IPS-NIHi11 (cell line): ENCODE measurements at places on chromosomes 6 and 20.

- no peak for DNase-seq
These were observed 72.7 kb downstream of the CCDC170 start for GRCh38 chr6:151566557-151566956.

DNA sequence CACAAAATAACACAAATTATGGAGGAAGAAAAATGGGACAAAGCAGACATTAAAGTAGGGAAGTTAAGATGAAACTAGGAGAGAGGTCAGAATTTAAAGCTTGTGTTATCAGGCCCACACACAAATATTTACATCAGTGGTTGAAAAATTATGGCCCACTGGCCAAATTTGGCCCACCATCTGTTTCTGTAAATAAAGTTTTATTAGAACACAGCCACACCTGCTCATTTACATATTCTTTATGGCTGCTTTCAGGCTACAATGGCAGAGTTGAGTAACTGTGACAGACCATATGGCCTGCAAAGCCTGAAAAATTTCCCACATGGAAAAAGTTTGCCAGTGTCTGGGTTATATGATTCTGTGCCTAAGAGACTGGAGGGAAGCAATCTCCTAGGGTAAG, 49.0 kb downstream of the SLC22A23 start:
- no peak for DNase-seq

GRCh38 chr6:337805-338368, 45.6 kb downstream of the DUSP22 start:
- no peak for DNase-seq

DNA sequence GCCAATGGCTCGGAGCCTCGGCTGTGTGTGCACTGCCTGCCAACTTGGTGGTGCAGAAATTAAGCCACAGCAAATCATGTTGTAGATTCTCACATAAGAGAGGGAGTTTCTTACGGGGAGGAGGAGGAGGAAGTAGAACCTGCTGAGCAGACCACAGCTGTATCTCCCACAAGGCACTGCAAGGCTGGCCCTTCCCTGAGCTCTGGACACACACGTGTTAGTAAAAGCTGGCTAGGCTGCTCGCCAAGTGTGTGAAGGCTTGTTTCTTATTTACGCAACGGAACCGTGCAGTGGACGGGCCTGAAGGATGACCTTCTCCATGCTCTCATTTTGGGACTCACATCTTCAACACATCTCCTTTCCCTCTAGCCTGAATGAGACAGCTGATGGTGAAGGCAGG, 15.7 kb upstream of the QKI start:
- DNase-seq = no peak

DNA sequence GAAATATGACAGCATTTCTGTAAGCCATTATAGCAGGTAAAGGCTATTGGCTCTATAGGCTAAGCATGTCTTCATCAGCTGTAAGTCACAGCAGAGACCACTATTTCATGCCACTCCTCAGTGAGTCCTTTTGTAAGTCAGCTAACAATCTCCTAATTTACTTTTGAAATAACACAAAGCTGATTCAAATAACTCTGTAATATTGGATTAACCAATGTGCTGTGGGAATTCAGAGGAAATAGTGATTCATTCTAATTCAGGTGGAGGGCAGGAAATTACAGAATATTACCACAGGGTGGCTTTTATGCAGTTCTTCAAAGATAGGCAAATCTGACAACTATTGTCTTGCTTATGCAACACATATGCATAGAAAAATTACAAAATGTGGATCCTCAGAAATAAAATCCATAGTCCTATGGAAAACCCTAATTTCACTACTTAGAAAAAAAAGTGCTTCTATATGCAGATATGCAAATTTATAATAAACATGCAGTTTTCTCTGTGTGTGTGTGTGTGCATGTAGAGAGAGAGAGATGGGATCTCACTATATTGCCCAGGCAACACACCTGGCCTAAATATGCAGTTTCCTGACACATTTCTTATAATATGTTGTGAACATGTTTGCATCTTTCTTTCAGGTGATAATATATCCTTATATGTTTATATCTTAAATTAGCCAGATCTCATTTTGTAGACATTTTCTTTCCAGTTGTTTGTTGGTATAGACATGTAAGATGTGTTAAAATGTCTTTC, 4.8 kb upstream of the SMIM28 start:
- DNase-seq = no peak

GRCh38 chr20:300345-300990, 3.1 kb downstream of the ZCCHC3 start:
- DNase-seq = no peak

DNA sequence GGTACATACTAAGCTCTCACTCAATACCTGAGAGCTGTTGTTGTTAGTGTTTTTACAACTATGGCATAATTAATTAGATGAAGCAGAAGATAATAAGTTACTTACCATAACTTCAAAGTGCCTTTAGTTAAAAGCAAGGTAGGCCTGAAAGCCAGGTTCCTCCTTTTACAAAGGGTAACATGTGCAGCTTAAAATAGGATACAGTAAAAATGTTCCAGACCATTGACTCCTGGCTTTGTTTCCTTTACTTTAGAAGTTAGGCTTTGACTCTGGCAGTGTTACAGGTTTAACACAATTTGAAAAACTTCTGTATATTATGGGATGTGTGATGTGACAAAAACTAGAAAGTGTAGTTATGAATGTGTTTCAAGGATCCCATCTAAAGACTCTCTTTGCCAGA, 522.5 kb downstream of the EPM2A start:
- DNase-seq = no peak

- no peak for DNase-seq
These were observed 128.4 kb upstream of the SGK1 start for GRCh38 chr6:134446218-134446848.

DNA sequence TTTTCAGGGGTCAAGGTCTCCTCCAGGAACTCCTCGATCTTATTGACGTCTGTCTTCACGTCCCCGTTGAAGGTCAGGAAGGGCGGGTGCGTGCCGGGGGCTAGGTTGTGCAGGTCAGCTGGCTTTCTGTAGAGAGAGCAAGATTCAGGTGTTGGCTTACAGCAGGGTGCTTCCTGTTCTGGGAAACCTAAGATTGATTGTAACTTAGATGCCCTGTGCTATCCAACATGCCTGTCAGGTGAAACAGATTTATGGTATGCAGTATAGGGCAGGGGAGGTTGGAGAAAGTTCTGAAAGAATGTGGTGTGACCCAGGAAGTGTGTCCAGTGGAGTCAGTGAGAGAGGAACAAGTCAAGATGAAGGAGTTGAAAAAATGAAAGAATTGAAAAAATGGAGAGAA, 66.4 kb downstream of the CLIC5 start:
- DNase-seq = no peak
